ENCODE measurements at places on chromosomes 13 and 19.

DNA sequence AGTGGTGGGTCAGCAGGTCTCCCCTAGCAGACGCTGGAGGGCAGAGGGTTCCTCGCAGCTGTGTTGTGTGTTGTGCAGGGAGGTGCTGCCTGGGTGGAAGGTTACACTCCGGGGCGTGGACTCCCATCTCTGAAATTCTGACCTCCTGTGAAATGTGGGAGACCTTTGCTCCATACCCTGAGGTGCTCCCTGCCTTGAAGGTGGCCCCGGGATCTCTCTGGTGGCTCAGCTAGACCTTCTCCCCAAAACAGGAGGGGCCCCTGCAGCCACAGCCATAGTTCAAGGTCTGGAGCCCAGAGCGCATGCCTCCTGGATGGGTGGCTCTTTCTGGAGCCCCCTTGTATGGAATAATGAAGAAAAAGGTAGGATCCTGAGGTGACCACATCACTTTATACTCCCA is 70.2 kb downstream of the SOX1 start:
- no peak for DNase-seq

GRCh38 chr19:41321600-41322270 is 11.8 kb downstream of the CCDC97 start:
- peak; percentile 18 for DNase-seq

- no peak for DNase-seq
These were observed 14.1 kb downstream of the KLF2 start for GRCh38 chr19:16338470-16339360.

- DNase-seq = no peak
These were observed 97.4 kb downstream of the ATP8A2 start for GRCh38 chr13:25469169-25469525.

DNA sequence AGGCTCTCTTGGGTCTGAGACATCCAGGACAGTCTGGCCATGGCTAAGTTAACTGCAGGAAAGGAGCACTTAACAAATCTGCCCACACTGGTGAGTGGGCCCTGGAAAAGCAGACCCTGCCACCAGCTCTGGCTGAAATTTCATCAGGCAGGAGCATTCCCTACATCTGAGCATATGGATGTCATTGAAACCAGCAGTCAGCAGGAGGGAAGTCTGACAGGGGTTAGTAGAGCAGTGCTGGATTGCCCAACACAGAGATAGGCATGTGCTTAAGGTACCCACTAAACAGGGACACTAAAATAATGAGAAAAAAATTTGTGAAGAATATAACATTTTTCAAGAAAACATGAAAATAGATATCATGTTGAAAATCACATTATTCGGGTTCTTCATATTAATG is 13.6 kb upstream of the ACOD1 start:
- no peak for DNase-seq

DNA sequence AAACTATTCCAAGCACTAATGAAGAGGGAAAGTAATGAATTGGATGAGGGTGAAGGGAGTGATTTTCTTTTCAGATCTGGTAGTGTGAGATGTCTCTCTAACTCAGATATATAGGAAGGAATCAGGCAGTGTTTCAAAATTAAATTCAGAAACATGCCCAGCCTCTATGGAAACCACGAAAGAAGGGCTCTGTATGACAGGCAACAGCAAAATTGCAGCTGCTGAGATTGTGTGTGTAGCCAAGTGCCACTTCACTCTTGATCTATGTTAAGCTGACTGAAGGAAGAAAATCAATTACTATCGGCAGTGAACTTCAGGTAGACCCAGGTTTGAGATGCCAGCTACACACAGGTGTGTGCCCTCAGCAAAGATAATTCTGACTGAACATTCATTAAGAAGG is 387.4 kb downstream of the PCDH9 start:
- peak; percentile 13 for DNase-seq

DNA sequence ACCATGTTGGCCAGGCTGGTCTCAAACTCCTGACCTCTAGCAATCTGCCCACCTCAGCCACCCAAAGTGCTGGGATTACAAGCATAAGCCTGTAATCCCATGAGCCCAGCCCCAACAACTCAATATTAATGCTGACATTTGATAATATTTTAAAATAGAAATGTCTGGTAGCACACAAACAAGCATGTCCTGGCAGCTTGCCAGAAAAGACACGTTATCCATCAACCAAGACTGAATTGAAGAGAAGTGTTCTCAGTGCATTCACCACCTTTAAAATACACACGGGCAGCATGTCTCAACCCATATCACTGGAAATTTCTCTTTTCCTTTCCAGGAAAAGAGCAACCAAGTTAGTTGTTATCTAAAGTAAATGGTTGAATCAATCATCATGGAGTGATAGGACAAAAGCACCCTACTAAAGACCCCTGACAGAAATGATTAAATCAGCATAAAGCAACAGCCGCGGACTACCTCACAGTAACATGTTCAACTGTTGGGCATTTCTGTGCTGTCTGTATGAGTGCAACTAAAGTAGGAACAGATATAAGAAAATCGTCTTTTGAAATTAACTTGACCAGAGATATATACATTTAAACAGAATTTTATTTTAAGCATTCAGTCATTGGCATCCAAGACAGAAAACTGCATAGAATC is 25.0 kb downstream of the LHFPL6 start:
- DNase-seq = no peak

- peak; percentile 30 for DNase-seq
These were observed 13.8 kb upstream of the EHD2 start for GRCh38 chr19:47699360-47699917.

GRCh38 chr13:101841698-101842097 is 389.2 kb downstream of the ITGBL1 start:
- DNase-seq = no peak

- no peak for DNase-seq
These were observed 444.6 kb upstream of the SGCG start for GRCh38 chr13:22736084-22736767.

DNA sequence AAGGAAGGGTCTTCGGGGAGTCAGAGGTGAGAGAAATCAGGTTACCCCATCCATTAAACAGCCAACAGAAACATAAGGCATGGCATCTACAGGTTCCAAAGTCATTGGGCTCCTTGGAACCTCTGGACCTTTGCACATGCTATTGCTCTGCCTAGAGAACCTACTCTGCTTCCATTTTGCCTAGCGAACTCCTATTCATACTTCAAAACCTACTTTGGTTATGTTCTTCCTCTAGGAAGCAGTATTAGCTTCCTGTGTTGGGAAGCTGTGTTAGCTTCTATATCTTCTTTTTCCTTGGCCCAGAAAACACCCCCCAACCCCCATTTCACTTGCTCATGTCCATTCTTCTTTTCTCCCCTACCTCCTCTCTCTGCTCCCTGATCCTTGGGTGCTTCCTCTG is 39.6 kb downstream of the F2RL3 start:
- no peak for DNase-seq

DNA sequence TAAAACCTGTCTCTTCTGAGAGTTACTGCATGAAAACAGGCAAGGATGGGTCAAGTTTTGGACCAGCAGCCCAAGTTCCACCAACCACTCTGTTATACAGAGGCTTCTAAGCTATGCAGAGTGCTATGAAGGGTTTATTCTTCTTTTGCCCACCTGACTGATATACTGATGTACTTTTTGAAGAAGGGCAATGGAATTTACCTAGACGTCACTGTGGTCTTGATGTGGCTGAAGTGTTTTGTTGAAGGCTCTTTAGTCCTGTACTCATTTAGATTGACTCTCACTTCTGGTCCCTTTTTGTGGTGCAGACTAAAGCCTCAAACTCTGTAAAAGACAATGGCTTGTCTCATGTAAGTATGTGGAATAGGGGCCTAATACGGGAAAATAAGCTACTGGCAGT is 92.0 kb downstream of the DGKH start:
- no peak for DNase-seq
